Pons (tissue), 1 donor: ENCODE measurements at places on chromosomes 7 and 10.
A peak's percentile ranks its signal among the peaks of the same experiment; 100 is the strongest.

DNA sequence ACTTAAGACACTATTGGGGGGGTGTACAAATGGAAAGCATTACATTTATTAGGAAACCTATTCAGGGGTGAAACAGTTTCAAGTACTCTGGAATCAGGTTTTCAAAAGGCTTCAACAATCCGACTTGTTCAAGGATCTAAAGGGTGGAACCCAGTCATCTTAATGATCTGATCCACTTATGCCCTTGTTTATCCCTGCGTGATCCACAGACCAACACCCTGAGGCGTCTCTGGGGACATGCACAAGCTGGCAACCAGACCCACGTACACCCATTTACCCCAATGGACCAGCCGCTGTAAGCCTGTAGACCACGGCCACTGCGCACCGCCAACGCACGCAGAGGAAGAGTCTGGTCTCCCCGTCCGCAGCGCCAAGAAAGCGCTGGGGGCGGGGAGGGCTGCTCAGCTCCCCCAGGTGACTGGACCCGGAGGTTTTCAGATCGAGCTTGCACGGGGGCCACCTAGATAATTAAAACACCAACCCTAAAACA is 13.4 kb downstream of the HNRNPF start:
- no peak for DNase-seq

DNA sequence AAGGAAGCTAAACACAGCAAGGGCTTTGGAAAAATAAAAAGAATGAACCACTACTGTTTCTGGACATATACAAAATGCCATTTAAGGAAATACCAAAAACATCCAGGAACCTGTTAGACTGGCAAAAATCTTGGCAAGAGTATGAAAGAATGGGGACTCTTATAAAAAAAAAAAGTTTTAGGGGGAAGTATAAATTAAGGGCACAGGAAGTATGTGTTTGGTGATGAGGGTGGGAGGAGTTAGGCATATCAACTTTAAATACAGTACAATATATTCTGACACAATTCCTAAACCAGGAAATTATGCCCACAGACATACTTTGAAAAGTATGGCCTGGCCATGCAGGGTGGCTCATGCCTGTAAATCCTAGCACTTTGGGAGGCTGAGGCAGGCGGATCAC is 74.2 kb downstream of the WAPL start:
- DNase-seq, result peak; percentile 18

GRCh38 chr10:3365630-3366029 is 193.0 kb upstream of the PITRM1 start:
- DNase-seq, result no peak

GRCh38 chr7:72430531-72430930 is 18.4 kb upstream of the CALN1 start:
- DNase-seq, result no peak

DNA sequence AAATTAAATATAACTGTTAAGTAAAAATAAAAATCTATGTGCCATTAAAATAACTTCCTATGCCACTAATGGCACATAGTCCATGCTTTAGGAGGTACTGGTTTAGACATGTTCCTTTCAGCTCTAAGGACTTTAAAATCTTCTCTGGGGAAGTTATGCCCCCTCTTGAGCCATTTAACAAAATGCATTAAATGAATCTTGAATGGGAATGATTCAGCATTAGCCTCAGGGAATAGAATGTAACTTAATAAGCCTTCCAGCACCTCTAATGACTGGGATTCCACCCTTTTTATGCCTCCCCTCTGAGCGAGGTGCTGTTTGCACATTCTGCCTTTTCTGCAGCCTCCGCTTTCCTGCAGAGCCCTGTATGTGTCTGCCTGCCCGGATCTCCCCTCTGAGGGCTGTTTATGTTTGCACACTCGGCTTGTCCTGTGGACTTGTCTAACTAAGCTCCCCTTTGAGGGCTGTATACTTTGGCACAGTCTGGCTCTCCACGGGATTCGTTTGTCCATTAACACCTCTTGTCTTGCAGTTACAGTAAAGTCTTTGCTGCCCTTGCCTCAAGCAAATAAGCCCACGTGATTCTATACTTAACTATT is 108.4 kb upstream of the HPS1 start:
- no peak for DNase-seq

DNA sequence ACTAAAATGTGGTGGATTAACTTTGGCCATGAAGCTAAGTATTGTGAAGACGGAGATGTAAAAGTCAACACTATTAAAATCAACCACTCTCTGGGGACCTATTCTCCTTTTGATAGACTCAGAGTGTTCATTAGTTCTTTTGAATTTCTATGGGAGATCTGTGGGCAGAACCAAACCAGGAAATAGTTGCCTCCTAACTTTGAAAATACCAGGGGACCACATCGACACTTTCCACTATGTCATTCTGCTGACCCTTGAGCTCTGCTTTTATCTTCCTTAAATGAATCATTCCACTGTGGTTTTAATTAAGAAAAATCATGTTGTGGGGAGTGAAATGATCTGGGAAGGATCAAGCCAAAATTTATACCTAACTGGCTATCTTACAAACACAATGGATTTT is 960.5 kb downstream of the GATA3 start:
- no peak for DNase-seq

- peak; percentile 28 for DNase-seq
Measured at GRCh38 chr10:114604357-114605130, 53.5 kb downstream of the ABLIM1 start.
